Midbrain (tissue), 1 donor: ENCODE measurements at places on chromosomes 6 and 20.

- peak; percentile 2 for DNase-seq
Observed at GRCh38 chr6:14354919-14355572, 237.5 kb downstream of the CD83 start.

GRCh38 chr6:7215131-7215530, 97.9 kb downstream of the SSR1 start:
- no peak for DNase-seq

DNA sequence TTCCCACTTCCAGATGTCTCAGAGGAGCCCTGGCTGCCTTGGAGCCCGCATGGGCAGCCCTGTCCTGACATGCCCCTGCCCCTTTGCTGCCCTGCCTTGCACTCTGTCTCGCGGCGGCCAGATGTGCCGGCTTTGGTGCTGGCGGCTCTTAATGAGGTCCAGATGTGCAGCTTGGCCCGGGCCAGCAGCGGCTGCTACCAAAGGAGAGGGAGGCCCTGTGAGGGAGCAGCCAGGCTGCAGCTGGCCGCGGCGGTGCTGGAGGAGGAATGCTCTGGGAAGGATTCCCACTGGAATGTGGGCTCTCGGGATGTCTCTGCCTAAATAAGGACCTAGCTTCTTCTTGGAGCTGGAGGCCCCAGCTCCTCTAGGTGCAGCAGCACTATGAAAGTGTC, 72.4 kb downstream of the FGD2 start:
- DNase-seq, result no peak

GRCh38 chr6:151067684-151068596, 171.8 kb upstream of the AKAP12 start:
- peak; percentile 17 for DNase-seq

- no peak for DNase-seq
Observed at GRCh38 chr6:21610341-21610740, 16.8 kb downstream of the SOX4 start.

- DNase-seq, result no peak
Observed at GRCh38 chr6:41167173-41167963, 4.5 kb upstream of the TREM2 start.

- DNase-seq, result no peak
Observed at GRCh38 chr20:58046311-58046710, 182.1 kb downstream of the ANKRD60 start.

DNA sequence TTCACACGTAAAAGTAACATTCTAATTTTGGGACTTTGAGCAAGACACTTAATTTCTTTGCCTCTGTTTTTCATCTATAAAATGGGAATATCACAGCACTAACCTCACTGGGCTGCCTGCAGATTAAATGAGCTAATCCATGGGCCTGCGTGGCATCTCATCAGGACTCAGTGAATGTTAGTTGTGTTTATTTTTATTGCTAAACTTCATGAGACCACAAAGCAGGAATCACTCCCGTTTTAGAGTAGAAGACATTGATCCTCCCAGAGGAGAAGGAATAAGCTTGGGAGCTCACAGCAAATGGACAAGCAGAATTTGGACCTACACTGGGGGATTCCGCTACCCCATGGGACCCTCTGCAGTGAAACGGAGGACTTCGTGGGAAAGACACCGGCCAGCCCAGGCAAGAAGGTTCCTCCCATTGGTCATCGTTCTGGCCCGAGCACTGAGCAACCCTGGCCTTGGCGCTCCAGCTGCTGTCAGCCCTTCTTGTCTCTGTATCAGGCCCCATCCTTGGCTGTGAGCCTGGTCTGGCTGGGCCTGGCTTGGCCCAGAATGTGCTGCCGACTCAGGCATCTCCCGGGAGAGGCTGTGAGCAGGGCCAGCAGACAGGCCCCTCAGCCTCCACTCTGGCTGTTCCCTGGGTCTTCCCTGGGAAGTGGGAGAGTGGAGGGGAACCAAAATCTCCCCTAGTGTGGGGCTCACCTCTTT, 79.8 kb downstream of the NFATC2 start:
- DNase-seq, result peak; percentile 38

DNA sequence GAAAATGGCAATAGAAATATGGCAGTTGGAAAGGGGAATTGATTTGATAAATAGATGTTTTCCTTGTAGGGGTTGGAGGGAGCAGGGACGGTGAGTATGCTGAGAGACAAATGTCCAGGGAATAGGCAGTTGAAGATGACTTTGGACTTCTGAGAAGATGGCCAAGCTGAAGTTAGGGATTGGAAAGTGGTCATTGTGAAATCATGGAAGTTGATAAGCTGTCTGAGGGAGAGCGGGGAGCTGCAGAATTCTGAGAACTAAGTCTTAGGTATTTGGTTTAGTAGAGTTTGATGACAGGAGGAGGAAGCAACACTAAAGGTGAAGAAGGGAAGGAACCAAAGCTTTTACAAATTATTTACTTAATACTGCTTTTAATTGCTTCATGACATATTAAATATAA, 15.1 kb downstream of the NDUFAF5 start:
- no peak for DNase-seq

GRCh38 chr20:51218603-51219002, 195.7 kb upstream of the KCNG1 start:
- DNase-seq, result no peak

DNA sequence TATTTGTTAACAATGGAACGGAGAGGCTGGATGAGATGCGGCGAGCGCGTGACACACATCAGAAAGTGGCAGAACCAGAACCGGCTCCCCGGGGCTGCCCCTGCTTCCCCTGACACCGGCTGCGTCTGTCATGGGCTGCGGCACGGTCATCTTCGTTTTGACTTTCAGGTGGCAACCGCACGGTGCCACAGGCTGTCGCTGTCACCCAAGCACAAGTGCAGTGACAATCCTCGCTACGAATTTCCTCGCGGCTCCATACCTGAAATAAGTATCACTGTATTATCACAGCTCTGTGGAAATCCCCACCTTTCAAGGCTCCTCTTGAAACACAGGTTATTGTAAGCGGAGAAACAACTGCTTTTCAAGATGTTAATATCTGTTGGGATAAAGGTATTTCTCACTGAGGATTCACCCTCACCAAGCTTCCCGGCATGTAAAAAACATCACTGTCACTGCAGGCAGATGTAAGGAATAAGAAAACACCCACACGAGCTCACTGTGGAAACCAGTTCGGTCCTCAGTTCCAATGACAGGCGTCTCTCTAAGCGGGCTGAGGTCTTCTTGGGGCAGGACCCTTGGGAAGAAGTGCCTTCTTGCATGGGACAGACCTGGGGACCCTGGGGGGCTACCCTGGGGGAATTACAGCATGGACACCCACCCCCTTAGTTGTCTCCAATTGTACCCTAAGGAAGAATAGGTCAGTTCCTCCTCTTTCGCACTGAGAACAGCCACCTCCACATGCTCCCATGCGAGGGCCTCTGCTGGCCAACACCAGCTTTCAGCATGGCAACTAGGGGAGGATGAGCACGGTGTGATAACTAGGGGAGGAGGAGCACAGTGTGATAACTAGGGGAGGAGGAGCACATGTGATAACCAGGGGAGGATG, 86.3 kb downstream of the DACT2 start:
- no peak for DNase-seq
